ENCODE measurements at places on chromosomes 13 and 19. TPM values are rescaled to one million over a fixed set of nuclear protein-coding genes. Genes with fewer than 3 reads are reported as not detected.

Gene AP1M1
- total RNA-seq, result 90.0 TPM

Gene NLRP7
- total RNA-seq, result not detected

Gene CRYL1
- 11.3 TPM for total RNA-seq

Gene VSTM1
- total RNA-seq, result not detected

Gene ELSPBP1
- total RNA-seq, result not detected

Gene F7
- total RNA-seq, result not detected

Gene ZNF431
- total RNA-seq, result 1.7 TPM

Gene FOXO1
- 1.1 TPM for total RNA-seq

Gene KLK2
- total RNA-seq, result not detected

Gene SOX21
- total RNA-seq, result not detected

Gene HNRNPA1L2
- 1.2 TPM for total RNA-seq

Gene LENG9
- 13.5 TPM for total RNA-seq

Gene MEIOSIN
- not detected for total RNA-seq

Gene ATP8A2
- not detected for total RNA-seq

Gene GNA15
- total RNA-seq, result not detected

Gene CATSPERD
- total RNA-seq, result not detected

Gene GGN
- total RNA-seq, result 1.8 TPM

Gene WASF3
- total RNA-seq, result 19.9 TPM

Gene APOC4
- not detected for total RNA-seq

Gene TMEM238
- 0.97 TPM for total RNA-seq

Gene SLC7A9
- not detected for total RNA-seq

Gene OR4F17
- total RNA-seq, result not detected

Gene ERICH6B
- total RNA-seq, result not detected

Gene KLK14
- not detected for total RNA-seq

Gene BEST2
- not detected for total RNA-seq

Gene INSL3
- total RNA-seq, result not detected

Gene TTC9B
- total RNA-seq, result not detected

Gene KLK7
- total RNA-seq, result not detected

Gene GPR183
- total RNA-seq, result not detected

Gene C19orf73
- total RNA-seq, result not detected

Gene KBTBD6
- 10.6 TPM for total RNA-seq

Gene GJB6
- not detected for total RNA-seq

Gene SLC25A41
- total RNA-seq, result not detected

Gene PRR19
- not detected for total RNA-seq

Gene MBD3
- 153 TPM for total RNA-seq

Gene KLK10
- total RNA-seq, result not detected

Gene ZNF222
- total RNA-seq, result 6.6 TPM

Gene TMEM221
- total RNA-seq, result not detected

Gene KLHL1
- total RNA-seq, result not detected

Gene ARHGAP33
- total RNA-seq, result 24.9 TPM
